A549 treated with dexamethasone at 1 μM for 4 hours (cell line): ENCODE measurements at places on chromosomes 3 and 15. TPM values are rescaled to one million over a fixed set of nuclear protein-coding genes. Genes with fewer than 3 reads are reported as not detected.

SERINC4 gene
- 0.06 to 0.15 TPM (median 0.09 TPM) in 5 replicates for total RNA-seq

CCNB2 gene
- 89.9 to 101 TPM (median 95.6 TPM) in 5 replicates for total RNA-seq

MST1R gene
- 3.6 to 6.7 TPM (median 6.1 TPM) in 5 replicates for total RNA-seq

KNG1 gene
- total RNA-seq: 0.07 TPM in 1 of 5 replicates, not detected in the others

GOLGA8Q gene
- 0.09 to 0.17 TPM in 2 of 5 replicates, not detected in the others for total RNA-seq

SH2D7 gene
- not detected in 5 replicates for total RNA-seq

MINAR1 gene
- 0.41 to 0.59 TPM (median 0.53 TPM) in 5 replicates for total RNA-seq

GRK7 gene
- total RNA-seq: not detected in 5 replicates

CHRNA5 gene
- 29.9 to 31.5 TPM (median 30.8 TPM) in 5 replicates for total RNA-seq

VPS18 gene
- 19.7 to 25.8 TPM (median 24.5 TPM) in 5 replicates for total RNA-seq

C15orf61 gene
- total RNA-seq: 1.9 to 3.6 TPM (median 3.6 TPM) in 5 replicates

SLC22A14 gene
- 0.04 to 0.14 TPM (median 0.08 TPM) in 4 of 5 replicates, not detected in the other for total RNA-seq

GPR149 gene
- total RNA-seq: not detected in 5 replicates

ITGA11 gene
- total RNA-seq: 2.8 to 8.3 TPM (median 5.2 TPM) in 5 replicates

PLSCR2 gene
- 0.11 to 0.19 TPM in 2 of 5 replicates, not detected in the others for total RNA-seq

WNT5A gene
- total RNA-seq: 0.59 to 1.4 TPM (median 0.95 TPM) in 5 replicates

PLSCR5 gene
- total RNA-seq: not detected in 5 replicates

SEMA5B gene
- total RNA-seq: 0.14 to 0.27 TPM (median 0.18 TPM) in 5 replicates

PDZRN3 gene
- total RNA-seq: 0.09 TPM in 1 of 5 replicates, not detected in the others

SLC9A9 gene
- total RNA-seq: 0.07 to 0.40 TPM (median 0.27 TPM) in 5 replicates

POPDC2 gene
- 0.13 to 0.95 TPM (median 0.23 TPM) in 5 replicates for total RNA-seq

UQCC5 gene
- 47.1 to 85.1 TPM (median 48.4 TPM) in 5 replicates for total RNA-seq

LARP6 gene
- 48.5 to 76.8 TPM (median 71.1 TPM) in 5 replicates for total RNA-seq

PODXL2 gene
- total RNA-seq: 7.3 to 10.2 TPM (median 9.4 TPM) in 5 replicates

MESP2 gene
- total RNA-seq: 0.25 to 0.63 TPM (median 0.45 TPM) in 4 of 5 replicates, not detected in the other
